Left colon (tissue), 2 donors: ENCODE measurements at places on chromosomes 3 and 15. TPM values are rescaled to one million over a fixed set of nuclear protein-coding genes. Genes with fewer than 3 reads are reported as not detected.

Gene TJP1
- total RNA-seq, result 86.4 TPM

Gene SLC28A1
- total RNA-seq, result not detected

Gene REC114
- not detected for total RNA-seq

Gene CTXND1
- 0.42 TPM for total RNA-seq

Gene NEDD4
- total RNA-seq, result 10.4 TPM

Gene CADPS
- 4.4 TPM for total RNA-seq

Gene SNX22
- total RNA-seq, result 0.73 TPM

Gene GP9
- 0.55 TPM for total RNA-seq

Gene GABRR3
- not detected for total RNA-seq
